Stimulated activated CD8-positive, alpha-beta memory T cell treated with anti-CD3 and anti-CD28 coated beads, Interleukin-4, amount 100 ng/mL, for 4 hours (primary cell): ENCODE measurements at places on chromosomes 5 and 9.
A peak's percentile ranks its signal among the peaks of the same experiment; 100 is the strongest.

GRCh38 chr9:73689051-73689870, 537.6 kb downstream of the ANXA1 start:
- DNase-seq, result no peak

GRCh38 chr5:81513982-81514381, 120.0 kb upstream of the ACOT12 start:
- no peak for DNase-seq

DNA sequence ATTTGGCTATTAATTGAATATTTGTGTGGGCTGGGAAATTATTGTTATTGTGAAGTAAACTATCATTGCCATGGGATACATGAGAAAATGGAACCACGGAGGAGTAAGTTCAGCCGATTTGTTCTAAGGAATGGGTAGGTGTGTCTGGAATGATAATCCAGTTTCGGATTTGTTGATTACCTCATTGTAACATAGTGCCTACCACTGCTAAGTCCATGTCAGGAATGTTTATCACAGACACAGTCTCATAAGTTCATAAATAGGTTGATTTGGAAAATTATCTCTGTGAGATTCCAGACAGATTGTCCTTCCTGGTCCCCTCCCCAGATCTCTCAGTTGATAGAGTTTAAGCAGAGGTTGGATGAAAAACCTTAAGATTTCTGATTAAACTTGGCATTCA, 78.1 kb upstream of the MAST4 start:
- DNase-seq, result no peak

- DNase-seq, result no peak
Observed at GRCh38 chr5:133811168-133811567, 157.3 kb downstream of the C5orf15 start.

- DNase-seq, result peak; percentile 52
Observed at GRCh38 chr5:178130576-178131445, at the start of gene RMND5B. RMND5B (plus strand) TSS chr5:178131014; CDS start chr5:178138120, 7,106 bp downstream.

DNA sequence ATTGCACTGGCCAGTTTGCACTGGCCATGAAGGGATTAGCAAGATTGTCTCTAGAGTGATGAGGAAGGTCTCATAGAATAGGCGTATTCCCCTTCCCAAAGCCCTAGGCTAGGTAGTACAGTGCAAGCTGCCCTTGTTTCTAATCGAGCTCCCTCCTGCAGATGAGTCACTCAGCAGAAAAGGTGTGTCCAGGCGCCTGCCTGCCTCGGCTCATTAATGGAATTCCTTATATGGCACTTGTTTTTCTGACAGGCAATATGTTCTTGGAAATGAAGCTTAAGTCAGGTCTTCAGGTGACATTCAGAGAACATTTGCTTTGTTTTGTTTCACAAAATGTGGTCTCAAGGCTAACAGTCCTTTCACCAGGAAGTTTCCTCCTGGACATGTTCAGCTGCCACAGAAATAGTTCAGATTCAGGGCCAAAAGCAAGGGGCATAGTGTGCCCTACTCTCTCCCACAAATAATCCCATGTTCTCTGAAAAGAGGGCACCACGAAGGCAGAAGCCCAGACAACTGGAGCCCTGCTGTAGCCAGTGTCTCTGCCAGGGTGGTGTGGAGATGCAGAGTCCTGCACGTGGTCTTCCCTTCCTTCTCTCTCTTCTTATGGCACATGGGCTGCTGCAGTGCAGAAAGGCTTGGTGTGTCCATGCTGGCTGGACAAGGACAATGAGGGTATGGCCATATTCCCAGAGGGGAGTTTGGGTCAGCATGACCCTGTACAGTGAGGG, 281.1 kb upstream of the MAP3K1 start:
- no peak for DNase-seq

DNA sequence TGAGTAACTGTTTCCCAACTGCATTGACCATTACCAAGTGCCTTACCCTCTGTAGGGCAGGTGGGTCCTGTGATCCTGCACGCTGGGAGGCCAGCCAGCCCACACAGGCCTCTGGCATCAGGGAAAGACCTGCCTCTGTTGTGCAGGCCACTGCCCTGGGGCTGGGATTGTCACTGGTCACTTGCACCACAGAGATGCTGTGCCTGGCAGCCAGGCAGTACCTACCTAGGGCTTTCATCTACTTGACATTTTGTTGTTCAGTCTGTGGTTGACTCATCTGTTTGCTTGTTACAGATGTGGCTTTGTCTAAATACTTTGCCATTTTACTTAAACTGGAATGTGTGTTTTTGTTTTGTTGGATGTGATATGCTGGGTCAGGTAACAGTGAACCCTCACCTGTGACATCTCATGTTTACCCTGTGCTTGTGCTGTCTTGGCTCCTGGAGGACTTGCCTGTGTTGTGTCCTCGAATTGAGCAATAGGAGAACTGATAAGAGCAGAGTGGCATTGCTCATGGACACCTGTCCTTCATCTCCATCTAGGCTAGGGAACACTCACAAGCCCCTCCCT, 32.8 kb downstream of the SECISBP2 start:
- no peak for DNase-seq

DNA sequence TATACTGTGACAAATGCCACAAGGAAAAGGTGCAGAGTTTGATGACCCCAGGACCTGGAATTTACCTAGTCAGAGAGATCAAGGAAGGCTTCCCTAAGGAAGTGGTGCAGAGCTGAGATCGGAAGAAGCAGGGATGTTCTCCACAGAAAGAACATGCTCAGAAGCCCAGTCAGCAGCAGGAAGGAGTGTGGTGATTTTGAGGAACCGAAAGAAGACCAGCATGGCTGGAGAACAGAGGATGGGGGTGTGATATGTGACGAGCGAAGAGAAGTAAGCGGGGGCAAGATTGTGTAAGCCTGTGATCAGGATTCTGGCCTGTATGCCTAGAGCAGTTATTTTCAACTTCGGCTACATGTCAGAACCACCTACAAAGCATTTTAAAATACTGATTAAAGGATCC, 18.7 kb upstream of the PIK3R1 start:
- DNase-seq, result no peak

- DNase-seq, result no peak
Observed at GRCh38 chr9:5947912-5948311, 57.2 kb downstream of the MLANA start.

- DNase-seq, result no peak
Observed at GRCh38 chr5:150469718-150470469, 20.4 kb upstream of the RPS14 start.

DNA sequence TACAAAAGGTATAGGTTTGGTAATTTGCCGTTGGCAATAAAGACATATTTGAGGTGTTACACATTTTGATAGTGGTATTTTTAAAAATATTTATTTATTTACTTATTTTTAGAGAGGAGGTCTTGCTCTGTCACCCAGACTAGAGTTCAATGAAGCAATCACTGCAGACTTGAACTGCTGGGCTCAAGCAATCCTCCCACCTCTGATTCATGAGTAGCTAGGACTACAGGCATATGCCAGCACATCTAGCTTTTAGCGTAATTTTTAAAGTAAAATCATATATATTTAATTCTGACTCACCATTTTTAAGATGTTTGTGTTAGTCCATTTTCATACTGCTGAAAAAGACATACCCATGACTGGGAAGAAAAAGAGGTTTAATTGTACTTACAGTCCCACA, 1974.3 kb downstream of the EFNA5 start:
- DNase-seq, result no peak

- no peak for DNase-seq
Observed at GRCh38 chr9:91297306-91297705, 64.4 kb downstream of the AUH start.

GRCh38 chr9:114396558-114397218, 8.9 kb upstream of the AKNA start:
- DNase-seq, result no peak

GRCh38 chr5:20559845-20560244, 571.8 kb upstream of the CDH18 start:
- no peak for DNase-seq

DNA sequence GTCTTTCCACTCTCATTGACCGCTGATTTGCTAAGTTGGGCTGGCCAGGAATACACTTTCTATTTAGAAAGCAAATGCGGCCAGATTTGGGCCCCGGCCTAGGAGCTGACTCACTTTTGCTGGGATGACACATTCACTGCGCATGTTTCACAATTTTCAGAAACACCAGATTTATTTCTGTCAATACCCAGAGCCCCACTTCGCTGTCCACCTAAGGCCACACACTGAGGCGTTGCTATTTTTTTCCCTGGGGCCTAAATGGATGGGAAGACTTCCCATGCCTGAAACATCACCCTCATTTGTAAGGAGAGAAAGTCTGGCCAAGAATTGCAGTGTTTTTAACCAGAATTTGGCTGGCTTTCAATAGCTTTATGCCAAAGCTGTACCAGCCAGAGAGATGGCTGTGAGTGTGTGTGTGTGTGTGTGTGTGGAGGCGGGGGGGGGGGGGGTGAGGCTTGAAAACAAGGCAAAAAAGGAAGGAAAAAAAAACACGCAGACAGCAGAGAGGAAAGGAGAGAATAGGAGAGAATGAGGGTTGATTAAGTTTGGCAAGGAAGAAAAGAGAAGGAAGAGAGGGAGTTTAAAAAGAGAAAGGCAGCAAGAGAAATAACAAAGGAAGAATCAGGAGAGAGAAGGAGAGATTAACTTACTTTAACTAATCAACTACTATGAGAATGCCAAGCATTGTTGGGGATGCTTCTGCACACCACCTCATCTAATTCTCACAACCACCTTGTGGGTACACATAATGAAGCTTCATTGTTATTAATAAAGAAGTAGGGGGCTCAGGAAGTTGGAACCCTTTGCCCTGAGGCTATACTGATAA, 261.4 kb upstream of the KLF4 start:
- DNase-seq, result no peak

GRCh38 chr5:55829956-55830355, 21.2 kb upstream of the IL31RA start:
- no peak for DNase-seq

DNA sequence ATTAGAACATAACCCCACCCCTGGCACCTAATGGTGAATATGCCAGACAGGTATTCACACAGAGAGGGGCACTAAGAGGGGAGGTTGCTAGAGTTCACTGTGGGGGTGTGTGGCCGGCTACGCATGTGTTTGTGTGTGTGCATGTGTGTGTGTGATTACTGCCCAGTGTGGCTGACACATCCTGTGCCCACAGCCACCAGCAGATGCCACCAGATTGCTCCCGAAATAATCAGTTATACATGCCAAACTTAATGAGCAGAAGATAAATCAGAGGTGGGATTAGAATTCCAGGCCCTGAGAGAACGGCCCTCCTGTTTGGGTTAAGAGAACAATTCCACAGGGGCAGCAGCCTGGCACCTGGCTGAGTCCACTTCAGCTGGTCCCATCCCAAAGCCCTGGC, 91.8 kb upstream of the TBCA start:
- no peak for DNase-seq

GRCh38 chr5:122462486-122462885, 150.4 kb downstream of the SNCAIP start:
- no peak for DNase-seq

- no peak for DNase-seq
Observed at GRCh38 chr5:84374568-84374967, 10.1 kb downstream of the EDIL3 start.

DNA sequence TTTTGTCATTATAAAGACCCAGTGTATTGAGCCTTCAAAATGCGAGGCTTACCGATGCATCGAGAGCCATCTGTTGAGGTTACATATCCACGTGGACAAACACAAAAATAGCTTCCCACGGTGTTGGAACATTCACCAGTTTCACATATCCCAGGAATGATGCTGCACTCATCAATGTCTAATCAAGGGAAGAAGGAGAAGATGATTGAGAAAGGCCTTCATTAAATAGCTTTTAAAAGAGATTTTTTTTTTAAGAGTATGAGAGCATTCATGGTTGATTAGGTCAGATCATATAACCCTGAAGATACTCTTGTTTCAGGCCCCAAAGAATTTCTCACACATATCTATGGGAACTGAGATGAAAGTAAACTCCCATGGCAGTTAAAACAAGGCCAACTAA, 129.4 kb downstream of the FBN2 start:
- DNase-seq, result no peak

GRCh38 chr5:28430565-28431178, 1392.3 kb upstream of the CDH9 start:
- DNase-seq, result no peak

DNA sequence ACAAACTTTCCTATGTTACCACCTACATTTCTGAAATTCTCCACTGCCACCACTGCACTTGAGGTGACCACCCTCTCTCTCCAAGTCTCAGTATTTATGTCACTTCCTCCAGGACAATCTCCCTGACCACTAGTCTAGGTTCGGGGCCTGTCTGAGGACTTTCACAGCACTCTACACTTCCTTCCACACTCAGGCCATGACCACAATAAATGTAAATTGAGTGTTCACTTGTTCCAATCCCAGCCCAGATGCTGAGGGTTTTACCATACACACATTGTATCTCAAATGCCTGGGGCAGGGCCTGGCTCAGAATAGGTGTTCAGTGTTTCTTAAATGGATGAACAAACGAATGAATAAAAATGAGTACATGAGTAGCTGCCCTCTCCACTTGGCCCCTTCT, 26.9 kb upstream of the CCNG1 start:
- DNase-seq, result no peak

- no peak for DNase-seq
Observed at GRCh38 chr9:109497226-109498153, 617 bp downstream of the PTPN3 start.

DNA sequence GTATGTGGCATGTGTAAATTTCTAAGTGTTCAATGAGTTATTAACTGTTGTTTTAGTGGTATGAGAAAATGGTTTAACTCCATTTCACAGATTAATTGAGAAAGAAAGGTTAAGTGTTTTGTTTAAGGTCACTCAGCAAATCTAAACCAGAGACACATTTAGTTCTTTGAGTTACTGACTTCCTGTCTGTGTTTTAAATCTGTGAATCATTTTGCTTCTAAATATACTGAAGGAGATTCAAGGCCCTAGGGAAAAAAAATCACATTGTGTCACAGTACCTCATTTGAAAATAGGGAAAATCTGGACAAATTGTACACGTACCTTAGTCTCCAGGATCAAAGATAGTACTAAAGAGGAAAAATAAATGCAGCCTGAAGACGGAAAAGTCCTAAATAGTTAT, 368.2 kb downstream of the TMEM161B start:
- DNase-seq, result no peak

DNA sequence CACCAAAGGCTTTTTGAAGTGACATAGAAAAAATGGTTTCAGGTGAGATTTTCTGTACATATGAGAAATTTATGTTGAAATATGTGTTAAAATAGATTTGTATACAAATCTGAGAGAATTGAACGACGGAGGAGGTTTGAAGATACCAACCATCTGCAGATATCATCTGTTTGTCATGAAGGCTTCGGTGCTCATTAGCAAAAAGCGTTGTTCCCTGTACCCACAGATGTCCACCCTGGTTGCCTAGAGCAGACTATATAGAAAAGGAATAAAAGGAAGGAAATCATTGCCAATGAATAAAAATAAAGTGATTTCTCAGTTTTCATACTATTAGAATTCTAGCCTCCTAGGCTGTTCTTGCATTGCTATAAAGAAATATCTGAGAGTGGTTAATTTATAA, 2262.8 kb upstream of the ACO1 start:
- no peak for DNase-seq

GRCh38 chr9:128732576-128732975, 8.6 kb upstream of the ZDHHC12 start:
- DNase-seq, result no peak
